NCI-H446 (cell line): ENCODE measurements at places on chromosomes 6 and 20.

DNA sequence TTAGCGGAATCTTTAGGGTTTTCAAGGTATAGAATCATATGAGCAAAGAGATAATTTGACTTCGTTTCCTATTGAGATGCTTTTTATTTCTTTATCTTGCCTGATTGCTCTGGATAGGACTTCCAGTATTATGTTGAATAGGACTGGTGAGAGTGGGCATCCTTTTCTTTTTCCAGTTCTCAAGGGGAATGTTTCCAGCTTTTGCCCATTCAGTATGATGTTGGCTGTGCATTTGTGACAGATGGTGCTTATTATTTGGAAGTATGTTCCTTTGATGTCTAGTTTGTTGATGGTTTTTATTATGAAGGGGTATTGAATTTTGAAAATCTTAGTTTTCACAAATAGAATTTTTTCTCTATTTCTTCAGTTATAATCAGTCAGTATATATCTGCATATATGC lies 656.6 kb upstream of the MAP3K7 start:
- DNase-seq: peak; percentile 32

- DNase-seq: no peak
Measured at GRCh38 chr6:16821834-16822264, 60.6 kb upstream of the ATXN1 start.

DNA sequence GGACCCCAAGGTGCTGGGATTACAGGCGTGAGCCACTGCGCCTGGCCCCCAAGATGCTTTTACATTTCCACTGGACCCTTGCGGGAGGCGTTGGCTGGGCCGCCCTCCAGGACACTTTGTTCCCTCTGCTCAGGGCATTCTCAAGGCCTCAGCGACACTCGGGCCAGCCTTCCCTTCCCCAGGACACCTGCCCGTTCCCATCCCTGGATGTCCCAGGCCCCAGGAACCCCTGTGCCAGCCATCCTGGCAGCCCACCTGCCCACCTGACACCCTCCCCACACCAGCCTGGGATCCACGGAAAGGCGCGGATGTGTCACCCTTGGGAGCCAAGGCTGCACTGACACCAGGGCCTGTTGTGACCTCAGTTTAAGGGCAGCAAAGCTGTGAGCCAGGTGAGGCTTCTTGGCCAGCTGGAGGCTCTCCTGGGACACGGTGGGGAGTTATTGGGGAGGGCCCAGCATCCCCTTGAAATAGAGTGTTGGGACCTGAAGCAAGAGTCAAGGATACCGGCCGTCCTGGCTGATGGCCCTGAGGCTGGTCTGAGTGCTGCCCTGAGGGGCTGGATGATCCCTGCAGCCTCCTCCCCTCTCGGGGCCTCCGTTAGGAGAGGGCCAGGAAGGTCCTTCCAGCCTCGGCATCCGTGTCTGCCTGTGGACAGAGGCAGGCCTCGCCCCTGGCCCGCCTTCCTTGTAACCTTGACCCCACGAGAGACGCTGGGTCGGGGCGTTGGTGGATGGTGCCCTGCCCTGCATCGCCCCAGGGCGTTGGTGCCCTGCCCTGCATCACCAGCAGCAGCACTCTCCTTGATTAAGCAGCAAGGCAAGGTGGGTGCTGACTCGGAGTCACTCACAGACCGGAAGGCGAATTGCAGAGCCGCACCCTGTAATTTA lies 84.2 kb upstream of the BHLHE23 start:
- no peak for DNase-seq

GRCh38 chr6:52310932-52311331 lies 26.4 kb upstream of the MCM3 start:
- no peak for DNase-seq

GRCh38 chr6:98653179-98653578 lies 181.2 kb upstream of the POU3F2 start:
- DNase-seq: no peak

- no peak for DNase-seq
Measured at GRCh38 chr6:159633196-159633595, 59.8 kb downstream of the SOD2 start.

- DNase-seq: no peak
Measured at GRCh38 chr6:108914235-108915022, 66.2 kb downstream of the ARMC2 start.

GRCh38 chr20:17608701-17609497 lies 39.0 kb downstream of the DSTN start:
- DNase-seq: no peak

GRCh38 chr6:11810854-11811643 lies 32.4 kb upstream of the ADTRP start:
- peak; percentile 14 for DNase-seq

- DNase-seq: no peak
Measured at GRCh38 chr6:72984981-72985665, 240.2 kb downstream of the KHDC1L start.

DNA sequence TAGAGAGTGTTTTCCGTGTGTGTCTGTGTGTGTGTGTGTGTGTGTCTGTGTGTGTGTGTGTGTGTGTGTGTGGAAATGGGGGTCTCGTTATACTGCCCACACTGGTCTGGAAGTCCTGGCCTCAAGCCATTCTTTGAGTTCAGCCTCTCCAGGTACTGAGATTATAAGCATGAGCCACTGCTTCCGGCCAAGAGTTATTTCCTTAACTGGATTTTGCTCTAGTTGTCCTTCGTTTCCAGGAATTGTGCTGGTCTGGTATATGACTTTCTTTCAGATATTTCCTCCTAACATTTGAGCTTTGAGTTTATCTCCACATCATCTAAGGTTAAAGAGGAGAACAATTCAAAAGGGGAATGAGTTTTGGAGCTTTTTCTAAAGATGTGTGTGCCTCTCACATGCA lies 124.8 kb downstream of the SH3BGRL2 start:
- no peak for DNase-seq

- DNase-seq: no peak
Measured at GRCh38 chr6:19824058-19824807, 12.9 kb upstream of the ID4 start.

DNA sequence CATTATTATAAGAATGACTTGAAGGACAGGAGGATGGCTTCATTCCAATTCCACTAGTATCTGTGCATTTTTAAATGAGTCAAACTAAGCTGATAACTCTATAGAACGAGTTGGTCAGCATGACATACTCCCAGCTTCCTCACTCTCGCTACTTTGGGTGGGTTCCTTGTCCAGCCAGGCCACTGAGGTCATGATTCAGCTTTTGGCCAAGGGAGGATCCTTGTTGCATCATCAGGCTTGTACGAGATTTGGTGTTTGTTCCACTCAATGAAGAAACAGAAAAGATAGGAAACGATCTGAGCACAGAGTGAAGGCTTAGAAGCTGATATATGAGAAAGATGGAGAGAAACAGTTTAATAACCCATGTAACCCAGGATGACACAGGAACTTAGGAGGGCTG lies 19.8 kb downstream of the NEDD9 start:
- DNase-seq: no peak

GRCh38 chr6:119902681-119903080 lies 553.1 kb upstream of the MAN1A1 start:
- DNase-seq: no peak

DNA sequence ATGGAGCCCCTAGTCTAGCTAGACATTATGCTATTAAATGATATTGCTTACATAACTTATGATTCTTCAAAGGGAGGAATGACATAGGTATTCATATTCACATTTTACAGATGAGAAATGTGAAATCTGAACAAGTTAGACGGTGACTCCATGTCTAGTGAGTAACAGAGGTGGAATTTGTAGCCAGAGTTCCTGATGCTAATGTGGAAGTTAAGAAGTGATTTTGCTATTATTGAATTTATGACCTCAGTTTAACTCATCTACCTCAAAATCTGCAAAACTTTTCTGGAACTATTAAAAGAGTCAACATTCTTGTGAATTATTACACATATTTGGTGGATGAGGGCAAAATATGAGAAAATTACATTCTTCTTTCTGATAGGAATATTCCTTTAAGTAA lies 347.6 kb upstream of the MMS22L start:
- DNase-seq: no peak

- no peak for DNase-seq
Measured at GRCh38 chr6:90319979-90320685, 23.5 kb upstream of the BACH2 start.

DNA sequence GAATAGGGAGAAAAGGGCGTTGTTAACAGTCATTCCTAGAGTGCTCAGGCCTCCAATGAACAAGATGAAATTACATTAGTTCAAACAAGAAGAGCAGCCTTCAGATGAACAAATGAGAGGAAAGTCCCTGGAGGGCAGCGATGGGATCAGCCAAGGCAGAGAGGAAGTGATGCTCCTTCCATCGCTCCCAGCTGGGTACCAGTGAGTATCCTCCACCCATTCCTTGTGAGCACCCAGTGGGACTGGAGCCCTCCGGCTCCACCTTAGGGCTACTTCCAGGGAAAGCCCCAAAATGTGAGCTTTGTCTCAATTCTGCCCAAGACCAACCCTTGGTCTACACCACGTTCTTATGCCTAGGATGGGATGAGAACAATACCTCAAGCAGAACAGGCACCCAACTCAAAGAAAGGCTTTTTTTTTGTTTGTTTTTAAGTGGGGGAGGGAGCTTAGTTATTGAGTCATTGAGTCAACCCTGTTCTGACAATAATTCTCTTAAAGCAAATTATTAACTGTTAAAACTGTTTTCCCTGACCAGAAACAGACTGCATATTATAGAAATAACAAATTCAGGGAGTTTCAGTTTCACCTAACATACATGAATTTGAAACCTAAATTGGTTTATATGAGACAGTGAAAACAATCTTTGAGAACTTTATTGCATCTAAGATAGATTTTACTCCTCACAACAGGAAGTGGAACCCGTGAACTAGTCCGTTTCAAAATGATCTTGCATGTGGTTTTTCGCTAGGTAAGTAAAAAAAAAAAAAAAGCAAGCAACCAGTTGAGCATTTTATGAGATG lies 106.9 kb downstream of the IPCEF1 start:
- no peak for DNase-seq

- DNase-seq: no peak
Measured at GRCh38 chr6:45351076-45351475, 22.9 kb downstream of the RUNX2 start.

DNA sequence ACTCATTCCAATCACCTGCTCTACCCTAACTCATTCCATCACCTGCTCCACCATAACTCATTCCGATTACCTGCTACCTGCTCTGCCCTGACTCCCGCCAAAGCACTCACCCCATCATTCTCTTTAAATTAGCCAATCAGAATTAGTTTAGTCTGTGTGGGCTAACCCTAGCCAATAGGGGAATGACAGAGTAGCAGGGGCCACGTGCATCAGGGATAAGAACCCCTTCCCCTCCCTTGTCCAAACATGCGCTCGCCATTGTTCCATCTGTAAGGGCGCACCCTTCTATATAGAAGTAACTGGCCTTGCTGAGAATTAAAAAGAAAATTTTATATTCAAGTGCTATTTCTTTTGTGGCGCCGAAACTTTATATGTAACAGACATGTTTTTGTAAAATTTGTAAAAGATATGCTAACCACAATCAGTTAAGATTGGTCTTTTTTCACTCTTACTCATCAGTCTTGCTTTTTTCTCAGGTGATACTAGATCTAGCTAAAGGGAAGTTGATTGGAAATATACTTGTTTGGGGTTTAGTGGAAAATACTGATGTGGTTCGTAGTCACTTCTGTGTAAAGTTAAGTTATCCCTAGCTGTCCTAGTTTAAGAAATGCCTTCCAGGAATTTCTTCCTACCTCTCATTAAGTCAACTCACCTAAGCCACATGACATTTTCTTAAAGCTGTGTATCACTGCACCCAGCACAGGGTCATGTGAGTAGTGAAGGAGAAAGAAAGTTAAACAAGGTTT lies 16.5 kb downstream of the RTN4IP1 start:
- no peak for DNase-seq
